Pulmonary artery endothelial cell (primary cell): ENCODE measurements at places on chromosomes 12 and 14.

- DNase-seq: peak; percentile 2
Observed at GRCh38 chr12:22856178-22856577, 231.2 kb downstream of the ETNK1 start.

DNA sequence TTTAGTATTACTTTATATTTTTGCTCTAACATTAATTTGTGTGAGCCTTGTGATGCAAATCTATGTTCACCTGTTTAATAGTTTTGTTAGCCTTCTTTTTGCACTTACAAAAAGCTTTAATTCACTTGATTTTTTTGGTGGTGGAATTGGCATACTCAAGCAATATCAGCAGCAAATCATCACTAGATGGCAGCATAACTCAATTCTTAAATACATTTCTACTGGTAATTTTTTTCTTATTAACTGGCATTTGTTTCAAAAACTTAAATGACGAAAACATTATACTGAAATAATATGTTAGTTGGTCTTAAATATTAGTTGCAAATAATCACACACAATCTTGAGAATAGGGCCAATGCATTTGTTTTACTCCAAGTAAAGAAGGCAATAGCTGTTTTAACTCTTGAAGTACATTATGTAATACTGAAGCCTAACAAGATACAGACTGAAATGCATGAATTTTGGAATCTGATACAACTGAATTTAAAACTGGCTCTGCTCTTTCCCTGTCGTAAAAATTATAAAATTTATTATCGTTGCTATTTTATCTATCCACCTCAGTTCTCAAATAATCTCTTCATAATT lies 151.5 kb downstream of the ATXN7L3B start:
- DNase-seq: no peak

- no peak for DNase-seq
Observed at GRCh38 chr12:75943730-75944096, 87.9 kb downstream of the PHLDA1 start.

- DNase-seq: no peak
Observed at GRCh38 chr14:84750763-84751554, 779.0 kb upstream of the FLRT2 start.

DNA sequence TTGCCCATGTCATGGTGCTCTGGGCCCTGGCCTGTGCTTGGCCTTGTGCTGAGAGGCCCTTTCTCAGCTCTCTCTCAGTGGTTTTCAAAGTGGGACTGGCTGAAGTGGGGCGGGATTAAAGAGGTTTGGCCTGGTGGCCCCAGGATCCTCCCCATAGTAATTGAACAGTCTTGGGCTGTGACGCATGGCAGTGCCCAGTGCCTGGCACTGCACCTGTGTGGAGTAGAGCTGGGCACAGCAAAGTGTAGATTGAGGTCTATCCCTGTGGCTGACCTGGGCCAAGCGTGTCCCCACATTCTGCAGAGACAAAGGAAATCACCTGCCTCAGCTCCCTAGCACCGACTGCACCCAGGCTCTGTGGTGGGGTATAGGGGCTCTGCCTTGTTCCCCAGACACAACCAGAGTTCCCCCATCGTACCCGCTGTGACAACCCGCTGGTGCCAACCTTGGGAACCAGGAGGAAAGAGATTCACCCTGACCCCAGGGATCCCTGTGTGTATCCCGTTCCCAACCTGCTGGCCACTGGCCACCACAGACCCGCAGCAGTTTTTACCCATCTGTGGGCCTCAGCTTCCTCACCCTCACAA lies 9.9 kb upstream of the CYP46A1 start:
- DNase-seq: no peak

- DNase-seq: no peak
Observed at GRCh38 chr12:14825256-14825655, 11.3 kb upstream of the SMCO3 start.

DNA sequence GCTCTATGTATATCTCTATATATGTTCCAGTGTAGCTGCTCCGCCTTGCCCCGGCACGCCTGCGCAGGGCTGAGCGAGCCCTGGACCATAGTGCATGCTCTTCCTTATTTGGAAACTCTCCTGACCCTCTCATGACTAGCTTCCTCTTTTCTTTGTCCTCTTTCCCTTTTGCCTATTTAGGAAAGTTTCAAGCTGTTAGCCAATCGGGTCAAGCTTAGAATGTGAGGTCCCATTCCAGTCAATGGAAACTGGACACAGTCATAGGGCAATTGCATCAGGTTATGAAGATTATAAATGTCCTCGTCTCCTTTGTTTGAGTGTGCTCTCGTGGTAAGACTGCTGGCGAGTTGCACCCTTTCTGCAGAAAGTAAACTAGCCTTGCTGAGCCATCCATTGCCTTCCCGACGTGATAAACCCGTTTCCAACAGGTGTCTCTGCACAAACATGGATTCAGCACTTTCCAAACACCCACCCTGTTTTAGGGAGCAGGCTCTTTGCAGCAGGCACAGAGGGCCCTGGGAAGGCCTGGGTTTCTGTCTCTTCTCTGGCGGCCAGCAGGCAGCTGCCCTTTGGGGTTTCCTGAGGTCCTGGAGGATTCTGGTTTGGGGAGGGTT lies 30.9 kb downstream of the CCDC92 start:
- DNase-seq: no peak

- no peak for DNase-seq
Observed at GRCh38 chr12:124758266-124759220, 105.1 kb downstream of the SCARB1 start.

- DNase-seq: no peak
Observed at GRCh38 chr14:75023108-75023507, 20.4 kb downstream of the EIF2B2 start.

- DNase-seq: no peak
Observed at GRCh38 chr14:37013078-37013477, 159.3 kb downstream of the SLC25A21 start.
